ENCODE measurements at places on chromosomes 6 and 20.

DNA sequence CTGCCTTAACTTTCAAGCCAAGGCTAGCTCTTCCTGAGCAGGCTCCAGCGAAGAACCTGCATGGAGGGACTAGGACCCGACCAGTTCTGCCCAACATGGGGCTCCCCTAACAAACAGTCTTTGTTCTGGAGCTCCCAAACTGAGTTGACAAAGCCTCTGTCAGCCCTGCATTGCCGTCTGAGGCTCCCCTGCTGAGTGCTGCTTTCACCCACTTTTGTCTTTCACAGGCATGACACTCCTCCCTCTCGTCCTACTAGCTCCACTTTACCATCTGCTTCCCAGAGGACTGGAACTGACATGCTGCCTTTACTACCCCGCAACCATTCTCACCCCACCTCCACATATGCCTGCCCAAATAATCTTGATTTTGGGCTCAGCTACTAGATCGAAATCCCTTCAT, 45.1 kb upstream of the B4GALT5 start:
- DNase-seq: no peak

DNA sequence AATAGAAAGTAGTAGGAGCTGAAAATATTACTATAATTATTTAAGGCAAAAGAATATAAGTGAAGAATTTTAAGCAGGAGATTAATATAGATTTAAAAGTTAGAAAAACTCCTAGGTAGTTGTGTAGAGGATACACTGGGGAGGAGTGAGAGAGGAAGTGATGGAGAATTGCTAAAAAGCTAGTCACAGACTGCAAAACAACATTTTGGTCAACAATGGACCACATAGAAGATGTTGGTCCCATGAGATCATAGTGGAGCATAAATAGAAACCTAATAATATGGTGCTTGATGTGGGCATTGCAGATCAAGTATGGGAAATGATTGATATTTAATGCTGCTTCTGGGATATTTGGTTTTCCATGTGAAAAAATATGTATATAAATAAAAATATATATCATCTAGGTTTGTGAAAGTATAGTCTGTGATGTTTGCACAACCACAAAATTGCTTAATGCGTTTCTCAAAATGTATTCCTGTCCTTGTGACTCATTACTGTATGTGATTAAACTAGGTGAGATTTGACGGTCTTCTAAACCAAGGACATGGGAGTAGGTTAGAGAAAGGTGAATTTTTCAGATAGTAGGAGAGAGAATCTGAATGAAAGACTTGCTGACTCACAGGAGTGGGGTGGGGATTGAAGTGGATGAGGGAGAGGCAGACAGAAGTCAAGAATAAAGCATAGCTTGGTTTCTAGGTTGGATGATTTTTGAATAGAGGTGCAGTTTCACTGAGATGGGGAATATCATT, 174.0 kb downstream of the BCKDHB start:
- DNase-seq: peak; percentile 18

GRCh38 chr6:160782228-160782627, 80.2 kb downstream of the PLG start:
- no peak for DNase-seq

DNA sequence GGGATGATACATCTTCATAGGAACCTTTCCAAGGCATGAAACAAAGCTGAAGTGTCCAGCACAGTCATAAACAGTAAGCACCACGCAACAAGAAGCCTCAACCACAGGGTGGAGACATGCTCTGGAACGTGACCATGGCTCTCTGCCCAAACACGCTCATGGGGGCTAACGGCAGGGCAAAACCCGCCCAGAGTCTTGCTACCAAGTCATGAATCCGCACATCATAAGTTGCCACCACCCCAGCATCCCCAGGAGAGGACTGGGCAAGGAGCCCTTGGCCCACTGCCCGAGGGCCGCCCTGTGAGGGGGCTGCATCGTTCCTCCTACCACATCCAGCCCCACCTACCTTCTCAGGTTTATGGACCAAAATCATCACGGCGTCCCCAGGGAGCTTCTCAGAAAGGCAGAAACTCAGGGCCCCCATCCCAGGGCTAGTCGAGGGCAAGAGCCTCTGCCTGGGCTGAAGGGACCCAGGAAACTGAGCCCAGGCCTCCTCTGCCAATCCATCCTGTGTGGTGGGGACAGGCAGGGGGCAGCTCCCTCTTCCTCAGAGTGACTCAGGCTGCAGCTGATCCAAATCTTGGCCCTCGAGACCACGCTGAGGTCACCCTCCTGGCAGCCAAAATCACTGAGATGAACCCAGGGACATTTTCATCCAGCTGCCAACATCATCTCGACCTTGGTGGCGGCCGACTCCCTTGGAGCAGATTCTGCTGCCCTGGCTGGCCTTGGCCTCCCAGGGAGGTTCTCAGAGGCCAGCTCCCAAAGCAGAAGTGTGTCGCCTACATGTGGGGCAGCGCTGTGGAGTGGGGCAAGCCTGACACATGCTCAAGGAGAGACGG, 42.6 kb downstream of the BMP7 start:
- DNase-seq: no peak

DNA sequence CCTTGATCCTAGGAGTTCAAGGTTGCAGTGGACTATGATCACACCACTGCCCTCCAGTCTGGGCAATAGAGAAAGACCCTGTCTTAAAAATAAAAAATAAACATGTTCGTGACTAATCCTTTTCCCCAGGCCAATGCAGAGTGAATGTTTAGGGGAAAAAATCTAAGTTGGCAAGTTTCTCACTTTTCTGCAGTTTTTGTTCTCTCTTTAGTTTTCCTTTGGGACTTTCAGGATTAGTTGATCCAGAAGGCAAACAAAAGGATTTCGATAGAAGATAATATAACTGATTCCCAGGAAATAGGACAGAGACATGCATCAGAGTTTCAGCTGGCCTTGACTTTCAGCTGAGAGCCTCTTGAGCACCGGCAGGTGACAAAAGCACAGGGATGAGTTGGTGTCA, 53.3 kb downstream of the SOD2 start:
- DNase-seq: no peak

DNA sequence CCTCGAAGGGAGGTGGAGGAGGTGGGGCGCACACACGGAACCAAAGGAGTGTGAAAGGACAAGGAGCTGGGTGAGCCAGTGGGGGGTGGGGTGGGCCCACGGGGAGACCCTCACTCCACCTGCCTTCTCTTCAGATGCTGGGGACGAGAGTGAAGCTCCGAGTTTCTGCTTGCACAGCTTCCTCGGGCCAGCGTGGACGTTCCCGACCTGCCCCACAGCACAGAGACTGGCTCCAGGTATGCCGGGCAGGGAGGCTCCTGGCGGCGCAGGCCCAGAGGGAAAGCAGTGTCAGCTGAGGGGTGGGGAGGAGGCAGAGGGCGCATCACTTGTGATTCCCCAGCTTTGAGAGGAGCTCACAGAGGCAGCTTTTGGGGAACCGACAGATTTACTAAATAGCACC, 98.5 kb upstream of the RPS6KA2 start:
- no peak for DNase-seq

DNA sequence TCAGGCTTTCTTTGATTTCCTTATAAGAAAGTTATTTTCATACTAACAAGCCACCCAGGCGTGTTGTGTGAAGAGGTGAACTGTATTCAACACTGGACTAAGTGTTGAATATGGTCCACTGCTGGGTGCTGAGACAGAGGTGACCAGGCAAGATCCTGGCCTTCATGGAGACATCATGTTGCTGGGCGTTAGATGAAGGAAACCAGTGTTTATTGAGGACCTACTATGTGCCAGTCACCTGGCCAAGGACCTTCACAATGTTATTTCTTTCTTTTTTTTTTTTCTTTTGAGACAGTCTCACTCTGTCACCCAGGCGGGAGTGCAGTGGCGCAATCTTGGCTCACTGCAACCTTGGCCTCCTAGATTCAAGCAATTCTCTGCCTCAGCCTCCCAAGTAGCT, 1.9 kb upstream of the TREML1 start:
- no peak for DNase-seq

GRCh38 chr20:1302685-1303541, 26.0 kb downstream of the SDCBP2 start:
- DNase-seq: no peak

DNA sequence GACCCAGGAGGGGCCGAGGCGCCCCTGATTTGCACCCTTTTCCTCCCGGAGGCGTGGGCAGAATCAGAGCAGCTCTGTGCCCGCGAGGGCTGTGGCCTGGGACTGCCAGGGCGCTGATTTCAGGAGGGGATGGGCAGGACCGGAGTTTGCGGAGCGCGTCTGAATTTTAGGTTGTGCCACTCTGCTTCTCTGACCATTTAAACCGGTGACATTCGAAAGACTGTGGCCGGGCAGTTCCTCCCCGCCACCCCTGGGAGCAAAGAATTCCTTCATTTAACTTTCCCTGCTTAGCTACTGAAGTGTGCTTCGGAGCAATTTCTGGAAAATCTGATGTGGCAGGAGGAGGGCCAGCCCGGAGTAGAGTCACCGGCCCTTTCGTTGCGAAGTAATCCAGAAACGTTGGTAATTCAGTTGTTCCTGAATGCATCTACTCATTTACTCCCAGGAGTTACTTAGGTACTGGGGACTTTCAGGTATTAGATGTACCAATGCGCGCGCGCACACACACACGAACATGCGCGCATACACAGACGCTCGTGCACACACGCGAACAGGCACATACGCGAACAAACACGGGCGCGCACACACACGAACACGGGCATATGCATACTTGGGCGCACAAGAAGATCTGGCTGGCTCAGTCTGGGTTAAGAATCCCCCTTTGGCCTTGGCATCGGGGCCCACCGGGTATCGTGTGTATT, 568 bp downstream of the CCDC170 start:
- no peak for DNase-seq

DNA sequence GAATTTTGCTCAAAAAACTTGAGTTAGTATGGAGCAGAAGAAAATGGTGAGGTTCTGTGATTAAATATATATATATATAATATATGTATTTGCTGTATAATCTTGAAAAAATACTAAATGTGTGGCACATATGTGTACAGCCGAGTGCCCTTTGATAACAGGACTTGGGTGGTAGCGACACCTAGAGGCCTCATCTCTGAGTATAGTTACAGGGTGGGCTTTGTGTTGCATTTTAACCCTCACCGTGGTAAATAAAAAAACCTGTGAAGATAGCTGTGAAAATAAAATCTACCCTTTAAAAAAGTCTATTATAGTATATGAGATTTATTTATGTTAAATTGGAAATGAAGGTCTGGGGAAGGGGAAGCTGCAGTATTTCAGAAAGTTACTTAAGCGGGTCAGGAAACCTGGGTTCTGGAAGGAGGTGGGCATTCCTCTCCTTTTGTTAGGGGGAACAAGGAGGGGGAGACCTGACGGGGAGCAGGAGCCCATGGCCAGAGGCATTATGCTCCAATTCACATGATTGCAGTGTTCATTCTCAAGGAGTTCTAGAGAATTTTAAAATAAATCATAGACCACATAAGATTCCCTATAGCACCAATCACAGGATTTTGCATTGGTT, 82.7 kb downstream of the SH3BGRL2 start:
- no peak for DNase-seq

DNA sequence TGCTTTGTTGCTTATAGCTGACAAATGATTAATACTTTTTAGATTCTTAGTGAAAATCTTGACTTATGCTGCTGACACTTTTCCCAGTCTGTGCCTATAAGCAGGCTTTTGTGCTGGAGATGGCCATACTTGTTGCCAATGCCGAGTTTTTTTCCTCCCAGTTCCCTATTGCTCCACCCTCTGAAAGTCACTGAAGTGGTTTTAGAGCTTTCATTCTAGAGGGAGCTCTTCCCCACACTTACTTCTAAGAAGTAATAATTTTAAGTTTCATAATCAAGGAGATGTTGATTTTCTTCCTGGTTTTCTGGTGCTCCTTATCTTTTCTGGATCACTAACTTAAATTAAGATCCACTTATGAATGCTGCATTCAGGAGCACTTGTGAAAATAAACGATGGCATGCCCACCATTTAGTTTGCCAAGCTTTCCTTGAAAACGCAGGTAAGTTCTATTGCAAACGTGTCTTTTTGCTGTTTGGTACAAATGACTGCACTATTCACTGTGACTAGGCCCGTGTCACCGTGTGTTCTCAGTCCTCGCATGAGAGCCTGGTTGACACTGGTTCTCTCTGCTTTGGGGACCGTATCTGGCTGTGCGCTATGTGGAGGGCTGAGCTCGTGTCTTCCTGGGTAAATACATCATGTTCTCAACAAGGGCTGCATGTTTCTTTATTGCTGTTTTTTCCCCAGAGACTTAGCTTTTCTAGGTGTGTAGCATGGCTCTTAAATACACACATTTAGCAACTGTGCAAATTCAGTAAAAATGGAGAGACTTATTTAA, 50.2 kb downstream of the GFRA4 start:
- DNase-seq: no peak

- no peak for DNase-seq
Measured at GRCh38 chr6:79557673-79558467, 20.6 kb upstream of the LCA5 start.

DNA sequence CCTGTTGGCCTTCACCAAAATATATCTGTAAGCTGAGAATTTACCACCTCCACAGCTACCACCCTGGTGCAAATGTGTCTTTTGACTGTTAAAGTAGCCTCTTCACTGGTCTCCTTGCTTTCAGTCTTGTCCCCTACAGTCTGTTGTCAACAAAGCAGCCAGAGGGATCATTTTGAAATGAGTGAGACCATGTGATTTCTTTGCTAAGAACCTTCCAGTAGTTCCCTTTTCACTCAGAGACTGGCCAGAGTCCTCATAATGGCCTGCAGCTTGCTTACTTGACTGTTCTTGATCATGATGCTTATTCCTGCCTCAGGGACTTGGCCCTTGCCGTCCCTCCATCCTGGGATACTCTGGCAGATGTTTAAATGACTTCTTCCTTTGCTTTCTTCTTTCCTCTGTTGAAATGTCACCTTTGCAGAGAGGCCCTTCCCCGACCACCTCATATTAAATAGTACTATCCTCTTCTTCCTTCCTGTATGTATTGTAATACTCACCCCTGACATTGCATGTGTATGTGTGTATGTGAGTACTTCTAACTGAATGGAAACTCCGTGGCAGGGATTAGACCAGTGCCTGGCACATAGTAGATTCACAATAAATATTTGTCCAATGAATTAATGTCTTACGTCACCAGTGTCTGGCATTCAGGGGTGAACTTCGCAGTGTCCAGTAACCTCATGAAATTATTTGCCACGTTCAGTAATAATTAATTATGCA, 5.0 kb downstream of the MANBAL start:
- DNase-seq: no peak
